Cardiac muscle cell (in vitro differentiated cells and primary cell): ENCODE measurements at places on chromosomes 4 and X. TPM values are rescaled to one million over a fixed set of nuclear protein-coding genes. Genes with fewer than 3 reads are reported as not detected.

Gene GAGE12F
- polyA plus RNA-seq: not detected in 2 replicates

Gene GLRA3
- not detected in 2 replicates for polyA plus RNA-seq

Gene MAGEB1
- polyA plus RNA-seq: not detected in 2 replicates

Gene TCEAL7
- 7.9 and 9.0 TPM in 2 replicates for polyA plus RNA-seq

Gene LANCL3
- polyA plus RNA-seq: 0.56 TPM in 1 of 2 replicates, not detected in the other

Gene CD40LG
- not detected in 2 replicates for polyA plus RNA-seq

Gene CLCN4
- polyA plus RNA-seq: 5.4 and 7.8 TPM in 2 replicates

Gene RAB9B
- 3.3 and 6.6 TPM in 2 replicates for polyA plus RNA-seq

Gene LIMCH1
- polyA plus RNA-seq: 1.7 and 4.5 TPM in 2 replicates

Gene MAGEA11
- not detected in 2 replicates for polyA plus RNA-seq

Gene CFP
- 0.13 TPM in 1 of 2 replicates, not detected in the other for polyA plus RNA-seq

Gene MAGEA1
- not detected in 2 replicates for polyA plus RNA-seq

Gene TCP11X2
- polyA plus RNA-seq: not detected in 2 replicates

Gene TEX13C
- 0.24 TPM in 1 of 2 replicates, not detected in the other for polyA plus RNA-seq

Gene ZNF275
- polyA plus RNA-seq: 3.6 and 8.8 TPM in 2 replicates

Gene FAM114A1
- polyA plus RNA-seq: 32.2 and 33.1 TPM in 2 replicates

Gene ARMCX4
- polyA plus RNA-seq: 11.2 and 16.3 TPM in 2 replicates

Gene TRIM61
- polyA plus RNA-seq: 1.4 and 1.6 TPM in 2 replicates

Gene HSFX1
- 2.6 and 3.5 TPM in 2 replicates for polyA plus RNA-seq

Gene CPZ
- polyA plus RNA-seq: 4.7 and 8.4 TPM in 2 replicates
